NCI-H510A (cell line): ENCODE measurements at places on chromosomes 11 and 22.

GRCh38 chr11:11975201-11976092 is 33.0 kb downstream of the DKK3 start:
- no peak for DNase-seq

GRCh38 chr11:125275905-125276618 is 111.5 kb downstream of the PKNOX2 start:
- no peak for DNase-seq

DNA sequence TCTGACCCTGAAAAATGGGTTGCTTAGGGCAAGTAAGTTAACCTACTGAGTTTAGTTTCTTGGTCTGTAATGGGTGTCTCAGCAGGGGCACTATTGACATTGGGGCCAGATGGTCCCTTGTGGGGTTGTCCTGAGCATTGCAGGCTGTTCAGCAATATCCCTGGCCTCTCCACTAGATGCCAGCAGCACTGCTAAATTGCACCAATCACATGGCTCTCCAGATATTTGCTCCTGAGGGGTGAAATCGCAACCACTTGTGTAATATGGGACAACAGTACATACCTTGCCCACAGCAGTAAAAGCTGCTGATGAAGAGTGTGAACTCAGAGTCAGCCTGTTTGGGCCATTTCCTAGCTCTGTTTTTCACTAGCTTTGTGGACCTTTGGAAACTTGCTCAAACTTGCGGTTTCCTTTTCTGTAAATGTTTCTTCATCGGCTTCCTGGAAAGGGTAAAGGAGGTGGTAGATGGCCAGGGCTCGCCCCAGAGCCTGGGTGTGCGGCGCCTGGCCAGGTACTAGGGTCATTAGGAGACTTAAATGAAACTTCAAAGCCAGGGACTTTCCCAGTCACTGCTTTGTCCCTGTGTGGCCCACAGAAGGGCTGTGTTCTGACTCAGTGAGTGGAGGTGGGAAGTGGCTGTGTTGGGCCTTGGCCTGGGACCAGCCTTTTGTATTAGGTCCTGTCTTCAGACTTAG is 13.0 kb downstream of the NCF4 start:
- no peak for DNase-seq

GRCh38 chr22:27489178-27489675 is 312.3 kb downstream of the MN1 start:
- no peak for DNase-seq

- DNase-seq: no peak
Measured at GRCh38 chr11:85595285-85595884, 31.8 kb downstream of the DLG2 start.

GRCh38 chr11:19092850-19093249 is 24.1 kb upstream of the ZDHHC13 start:
- DNase-seq: no peak

DNA sequence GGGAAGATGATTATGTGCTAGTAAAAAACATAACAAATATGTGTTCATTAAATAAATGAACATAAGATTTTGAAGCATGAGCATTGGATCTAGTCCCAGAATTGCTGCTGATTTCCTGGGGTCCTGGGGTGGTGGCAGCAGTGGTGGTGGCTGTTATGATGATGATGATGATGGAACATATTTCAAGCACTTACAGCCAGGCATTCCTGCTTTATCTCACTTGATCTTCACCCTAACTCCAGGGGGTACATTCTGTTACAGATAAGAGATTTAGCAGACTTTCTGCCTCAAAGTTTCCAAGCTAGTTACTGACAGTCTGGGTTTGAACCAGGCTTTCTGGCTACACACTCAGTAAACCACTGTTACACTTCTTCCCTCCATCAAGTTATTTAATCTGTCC is 5.2 kb downstream of the TRAPPC4 start:
- DNase-seq: no peak

DNA sequence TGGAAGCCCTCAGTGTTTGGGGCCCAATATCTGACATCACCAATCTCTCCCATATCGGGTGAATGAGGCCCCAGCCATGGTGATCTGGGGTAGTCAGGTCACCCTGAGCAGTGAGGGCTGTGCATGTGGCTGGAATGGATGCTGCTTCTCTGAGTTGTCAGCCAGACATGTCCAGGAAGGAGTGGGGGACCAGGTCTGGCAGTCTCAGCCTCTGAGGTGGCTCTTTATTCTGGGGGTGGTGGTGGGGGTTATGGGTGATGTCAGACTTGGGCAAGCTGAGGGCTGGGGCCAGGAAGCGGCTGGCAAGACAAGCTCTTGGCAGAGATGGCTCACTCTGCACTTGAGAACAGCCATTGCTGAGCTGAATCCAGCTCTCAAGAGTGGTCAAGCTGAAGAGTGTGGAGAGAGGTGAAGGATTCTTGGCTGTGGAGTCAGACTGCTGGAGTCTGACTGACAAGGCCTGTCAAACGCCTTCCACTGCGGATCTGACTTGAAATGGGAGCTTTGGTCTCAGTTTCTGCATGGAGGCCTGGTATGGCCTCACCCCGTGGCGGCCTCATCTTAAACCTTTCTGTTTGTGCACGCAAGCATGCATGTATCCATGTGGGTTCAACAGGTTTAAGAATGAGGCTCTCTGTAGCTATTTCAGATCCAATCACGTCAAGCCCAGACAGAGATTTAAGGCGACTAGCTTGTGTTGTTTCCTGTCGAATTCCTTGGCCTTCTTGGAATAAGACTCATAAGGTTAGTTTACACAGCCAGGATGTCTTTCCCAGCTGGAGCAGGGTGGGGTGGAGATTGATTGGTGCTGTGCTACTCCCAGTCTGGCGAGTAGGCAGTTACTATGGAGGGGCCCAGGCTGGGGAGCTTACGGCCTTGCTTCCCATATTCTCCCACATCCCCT is 83.9 kb upstream of the TIMP3 start:
- DNase-seq: no peak

DNA sequence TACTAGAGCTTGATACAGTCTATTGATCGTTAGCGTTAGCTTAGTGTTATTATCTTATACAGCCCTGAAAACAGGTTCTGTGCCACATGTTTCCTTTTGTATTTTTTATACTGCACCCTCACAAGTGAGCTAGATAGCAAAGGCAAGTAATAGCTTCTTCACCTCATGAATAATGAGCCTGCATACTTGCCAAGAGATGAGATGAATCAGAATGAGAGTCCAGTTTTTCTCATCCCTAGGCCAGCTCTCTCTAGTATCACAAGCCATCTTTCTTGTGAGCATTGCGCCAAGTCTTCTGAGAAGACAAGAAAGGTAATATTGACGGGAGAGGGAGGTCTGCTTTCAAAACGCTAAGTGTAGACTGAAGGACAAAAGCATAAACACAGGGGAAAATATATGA is 8.7 kb upstream of the CARD18 start:
- no peak for DNase-seq

DNA sequence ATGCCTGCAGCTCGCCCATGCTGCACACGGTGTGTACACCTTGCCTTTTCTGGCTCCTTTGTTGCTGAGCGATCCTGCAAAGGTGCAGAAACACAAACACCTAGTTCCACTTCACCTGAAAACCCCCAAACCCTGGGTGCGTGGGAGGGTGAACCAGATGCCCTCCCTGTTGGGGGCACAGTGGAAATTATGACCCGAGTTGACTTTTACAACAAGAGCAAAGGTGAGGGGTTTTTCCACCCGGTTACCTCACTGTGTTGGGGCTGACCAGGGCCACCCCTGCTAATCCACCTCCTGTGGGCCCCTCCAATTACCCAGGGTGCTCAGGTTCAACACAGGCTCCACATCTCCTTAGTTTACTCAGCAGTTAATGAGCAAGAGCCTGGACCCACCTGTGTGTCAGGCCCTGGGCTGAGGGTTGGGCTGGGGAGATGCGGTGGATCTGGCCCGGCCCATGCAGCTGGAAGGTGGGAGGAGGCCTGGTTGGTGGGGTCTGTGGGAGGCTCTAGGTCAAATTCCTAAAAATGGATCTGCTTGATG is 42.1 kb downstream of the LRRC32 start:
- no peak for DNase-seq

DNA sequence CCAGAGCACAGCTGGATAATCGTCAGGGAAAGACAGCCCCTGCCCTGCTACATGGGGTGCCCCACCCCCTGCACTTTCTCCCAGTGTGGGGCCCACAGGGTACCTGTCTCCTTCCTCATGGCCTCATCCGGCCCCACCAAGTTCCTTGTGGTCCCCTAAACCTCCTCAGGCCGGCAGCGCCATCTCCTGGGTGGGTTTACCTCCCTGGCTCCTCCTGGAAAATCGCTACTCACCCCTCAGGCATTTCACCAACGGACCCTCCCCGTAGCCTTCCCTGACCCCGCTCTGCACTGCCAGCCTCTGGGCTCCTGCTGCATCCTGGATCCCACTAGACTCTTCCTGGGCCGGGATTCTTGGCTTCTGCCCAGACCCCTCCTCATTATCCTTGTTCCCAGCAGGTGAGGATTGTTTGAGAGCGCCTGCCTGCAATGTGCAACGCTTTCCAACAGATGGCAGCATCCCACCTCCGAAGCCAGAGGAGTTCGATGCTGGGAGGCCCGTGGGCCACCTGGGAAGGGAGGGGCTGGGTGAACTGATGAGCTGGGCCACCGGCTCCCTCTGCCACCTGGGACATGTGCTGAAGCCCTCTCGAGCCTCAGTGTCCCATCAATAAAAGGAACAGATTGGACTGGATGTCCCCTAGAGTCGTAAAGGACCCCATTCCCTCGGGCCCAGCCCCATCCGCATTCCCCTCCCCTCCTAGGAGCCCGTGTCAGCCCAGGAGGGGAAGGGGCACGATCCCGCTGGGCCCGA is 44.2 kb upstream of the TTLL12 start:
- peak; percentile 54 for DNase-seq

DNA sequence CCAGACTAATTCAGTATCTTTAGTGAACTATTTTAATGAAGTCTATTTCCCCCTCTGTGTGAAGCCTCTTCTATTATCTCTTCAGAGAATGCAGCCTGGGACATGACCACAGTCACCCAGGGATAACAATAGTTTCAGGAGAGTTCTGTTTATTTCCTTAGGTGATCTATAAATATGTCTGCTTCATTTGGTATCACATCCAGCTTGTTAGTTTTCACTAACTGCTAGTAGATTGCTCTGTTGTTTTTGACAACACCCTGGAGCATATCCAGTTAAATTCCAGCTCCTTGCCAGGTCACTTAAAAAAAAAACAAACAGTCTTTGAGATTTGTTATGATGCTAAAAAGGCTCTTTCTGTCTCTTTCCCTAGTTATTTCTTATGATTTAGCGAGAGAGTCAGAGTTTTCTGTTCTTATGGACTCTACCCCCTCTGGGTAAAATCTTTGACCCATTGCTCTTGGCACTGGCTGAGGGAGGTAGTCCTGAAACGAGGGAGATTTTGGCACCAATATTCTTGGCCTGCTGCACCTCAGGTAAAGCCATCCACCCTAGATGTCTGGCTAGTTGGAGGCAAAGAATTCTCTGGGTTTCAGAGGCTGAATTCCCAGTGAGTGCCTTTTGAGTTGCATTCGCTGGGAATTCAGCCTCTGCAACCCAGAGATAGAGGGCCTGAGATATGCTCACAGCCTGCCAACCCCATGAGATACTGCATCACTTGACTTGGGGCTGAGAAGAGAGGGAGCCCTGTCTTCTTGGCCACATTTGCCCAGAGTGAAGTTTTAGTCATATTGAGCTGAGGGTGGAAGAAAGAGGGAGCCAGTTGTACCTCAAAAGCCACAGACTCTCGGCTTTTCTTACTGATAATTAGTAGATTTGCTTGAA is 159.1 kb downstream of the PGR start:
- DNase-seq: no peak

DNA sequence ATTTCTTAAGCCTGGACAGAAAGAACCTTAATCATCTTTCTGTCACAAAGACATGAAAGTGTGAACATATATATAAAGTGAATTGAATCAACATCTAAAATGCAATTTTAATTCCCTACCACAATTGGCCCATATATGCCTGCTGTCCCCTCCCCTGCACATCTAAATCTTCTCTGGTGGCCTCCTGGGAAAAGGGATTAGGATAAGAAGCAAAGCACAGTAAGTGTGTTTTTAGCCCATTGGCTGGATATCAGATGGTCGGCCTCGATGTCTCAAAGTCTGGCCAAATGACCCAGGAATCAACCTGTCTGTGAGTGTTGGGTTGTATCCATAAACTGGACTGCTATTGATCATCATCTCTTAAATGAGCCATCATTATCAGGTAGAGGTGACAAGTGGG is 5.8 kb downstream of the MMP3 start:
- no peak for DNase-seq
